ENCODE measurements at places on chromosomes 4 and X.

DNA sequence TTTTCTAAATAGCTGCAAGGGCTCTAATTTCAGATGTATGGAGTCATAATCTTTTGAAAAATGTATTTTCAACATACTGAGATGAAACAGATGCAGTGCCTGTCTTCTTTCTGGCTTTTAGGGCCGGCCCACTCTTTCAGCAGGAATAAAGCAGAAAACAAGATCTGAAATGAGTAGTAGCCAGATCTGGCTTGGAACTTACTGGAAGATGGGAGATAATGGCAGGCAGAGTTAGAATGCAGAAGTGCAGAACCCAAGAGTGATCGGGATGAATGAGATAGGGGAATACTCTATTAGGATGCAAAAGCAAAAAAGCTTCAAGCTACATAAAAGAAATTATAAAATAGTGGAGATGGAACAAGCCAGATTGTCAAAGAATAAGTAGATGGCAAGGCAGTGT, 1.4 kb upstream of the FAM120C start:
- DNase-seq, result no peak

- DNase-seq, result no peak
These were observed 7.1 kb downstream of the SLC49A3 start for GRCh38 chr4:681736-682451.

DNA sequence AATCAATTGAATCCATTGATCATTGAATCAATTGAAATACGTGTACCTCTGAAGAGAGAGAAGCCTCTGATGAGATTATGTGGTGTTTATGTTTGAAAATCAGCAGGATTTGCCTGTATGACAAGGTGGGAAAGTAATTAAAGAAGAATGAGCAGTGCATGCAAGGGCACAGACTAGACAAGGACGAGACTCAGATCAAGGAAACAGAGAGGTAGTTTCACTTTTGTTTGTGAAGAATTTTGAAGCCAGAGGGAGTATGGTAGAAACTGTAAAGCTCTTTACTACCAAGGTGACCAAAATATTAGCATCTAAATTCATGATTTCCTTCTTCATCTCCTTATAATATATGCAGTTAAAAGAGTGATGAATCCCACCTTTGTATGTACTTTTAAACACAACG, 1830.0 kb upstream of the IGFBP7 start:
- no peak for DNase-seq

DNA sequence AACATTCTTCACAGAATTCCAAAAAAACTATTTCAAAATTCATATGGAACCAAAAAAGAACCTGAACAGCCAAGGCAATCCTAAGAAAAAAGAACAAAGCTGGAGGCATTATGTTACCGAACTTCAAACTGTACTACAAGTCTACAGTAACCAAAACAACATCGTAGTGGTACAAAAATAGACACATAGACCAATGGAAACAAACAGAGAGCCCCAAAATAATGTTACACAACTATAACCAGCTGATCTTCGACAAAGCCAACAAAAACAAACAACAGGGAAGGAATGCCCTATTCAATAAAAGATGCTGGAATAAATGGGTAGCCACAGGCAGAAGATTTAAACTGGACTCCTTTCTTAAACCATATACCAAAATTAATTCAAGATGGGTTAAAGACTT, 1189.6 kb downstream of the PCDH18 start:
- DNase-seq, result no peak

DNA sequence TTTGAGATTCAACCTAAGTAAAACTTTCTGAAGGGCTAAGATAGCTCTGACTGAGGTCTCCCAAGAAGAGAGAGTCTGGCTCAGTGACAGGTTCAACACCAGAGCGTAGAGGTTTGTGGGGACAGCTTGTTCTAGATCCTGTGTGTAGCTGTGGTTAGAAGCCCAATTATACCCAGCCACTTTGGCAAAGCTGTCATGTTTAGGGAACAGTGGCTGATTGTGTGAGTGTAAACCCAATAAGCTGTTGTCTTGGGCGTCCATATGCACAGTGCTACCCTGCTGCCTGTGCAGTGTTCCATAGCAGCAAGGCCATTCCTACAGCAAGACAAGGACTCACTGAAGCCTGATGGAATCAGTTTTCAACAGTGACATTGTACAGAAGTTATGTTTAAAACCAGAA, 11.2 kb upstream of the SCRG1 start:
- no peak for DNase-seq

DNA sequence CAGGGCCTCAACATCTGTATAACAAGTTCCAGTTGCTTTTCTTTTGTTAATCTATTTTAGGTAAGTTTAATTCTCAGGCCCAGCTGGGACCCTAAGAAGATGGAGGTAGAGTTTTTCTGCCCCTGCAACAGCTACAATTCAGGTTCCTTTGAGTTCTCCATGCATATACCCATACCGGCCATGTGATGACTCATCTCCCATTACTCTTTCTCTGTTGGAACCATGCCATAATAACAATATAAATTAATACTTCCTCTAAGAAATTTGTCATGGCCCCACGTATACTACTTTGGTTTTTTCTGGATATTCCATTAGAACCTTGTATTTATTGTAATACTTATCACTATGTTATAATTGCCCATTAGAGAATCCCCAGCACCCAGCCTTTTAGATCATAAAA, 1.3 kb upstream of the INTU start:
- DNase-seq, result no peak

GRCh38 chrX:150887906-150888465, 10.5 kb downstream of the CD99L2 start:
- DNase-seq, result no peak

DNA sequence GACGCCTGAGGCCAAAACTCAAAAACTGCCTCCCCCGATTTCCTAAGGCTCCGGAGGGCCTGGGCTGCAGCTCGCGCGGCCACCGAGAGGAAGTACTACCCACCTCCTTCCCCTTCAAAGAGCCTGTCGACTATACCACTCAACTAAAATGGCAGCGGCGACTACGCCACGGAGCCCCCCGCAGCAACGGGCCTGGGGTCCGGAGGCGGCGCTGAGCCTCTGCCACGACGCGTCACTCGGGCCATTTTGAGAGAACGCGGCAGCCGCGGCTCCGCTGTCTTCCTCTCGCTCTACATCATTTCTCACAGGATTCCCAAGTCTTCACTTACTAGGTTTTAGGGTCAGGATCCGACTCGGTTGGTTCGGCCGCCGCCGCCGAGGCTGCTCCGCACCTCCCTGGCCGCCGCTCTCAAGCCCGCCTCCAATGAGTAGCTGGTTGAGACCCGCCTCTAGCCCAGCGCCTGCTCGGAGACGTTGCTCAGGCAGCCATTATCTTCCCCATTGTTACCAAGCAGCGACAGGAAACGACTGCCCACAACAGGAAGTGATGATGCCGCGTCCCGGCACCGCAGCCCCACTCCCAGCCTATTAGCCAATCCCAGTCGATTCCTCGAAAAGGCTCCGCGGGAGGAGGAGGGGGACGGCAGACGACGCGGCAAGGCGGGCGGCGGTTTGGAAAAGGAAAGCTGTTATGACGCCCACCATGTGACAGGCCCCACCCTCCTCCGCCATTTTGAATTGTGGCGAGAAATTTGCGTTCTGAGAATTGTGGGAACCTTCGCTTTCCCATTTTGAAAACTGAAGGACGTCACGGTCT, at the start of gene RLIM:
RLIM (minus strand) TSS at position 532 of the 817 bp plus-strand sequence. CDS start 18,647 bp downstream, outside the sequence.
- peak; percentile 78 for DNase-seq

GRCh38 chrX:76428243-76429130, 977 bp downstream of the MAGEE1 start:
- no peak for DNase-seq

- DNase-seq, result no peak
These were observed 123.3 kb downstream of the MBNL3 start for GRCh38 chrX:132365490-132365889.

DNA sequence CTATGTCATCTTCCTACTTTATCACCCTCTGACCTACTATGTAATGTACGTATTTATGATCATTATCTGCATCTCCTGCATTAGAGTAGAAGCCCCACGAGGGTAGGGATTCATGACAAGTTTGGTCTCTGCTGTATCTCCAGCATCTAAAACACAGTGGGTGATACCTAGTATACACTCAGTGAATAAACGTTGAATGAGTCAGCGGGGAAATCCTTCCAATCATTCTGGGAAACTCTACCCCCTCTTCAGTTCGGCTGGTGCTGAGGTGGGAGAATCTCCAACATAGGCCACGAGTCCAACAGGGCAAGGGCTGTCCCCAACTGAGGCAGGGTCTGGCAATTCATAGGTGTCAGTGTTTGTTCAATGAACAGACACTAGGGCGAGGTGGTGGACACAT, 74.4 kb upstream of the EFNB1 start:
- DNase-seq, result no peak

DNA sequence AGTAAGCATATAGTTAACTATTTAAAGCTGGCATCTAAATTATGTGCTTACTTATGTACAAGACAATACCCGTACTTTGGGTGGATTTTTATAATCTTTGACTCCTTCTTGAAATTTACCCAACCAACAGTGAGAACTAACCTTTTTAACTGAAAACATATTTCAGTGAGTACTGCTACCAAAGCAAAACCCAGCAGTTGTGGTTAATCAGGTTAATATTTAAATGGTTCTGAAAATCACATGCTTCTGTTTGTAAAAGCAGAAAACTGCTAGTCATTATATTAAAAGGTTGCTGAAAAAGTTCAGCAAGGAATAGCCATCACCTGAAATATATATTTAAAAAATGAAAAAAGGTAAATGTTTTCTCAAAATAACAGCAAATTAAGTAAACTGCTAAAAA, 20.0 kb downstream of the UBE2D3 start:
- no peak for DNase-seq

DNA sequence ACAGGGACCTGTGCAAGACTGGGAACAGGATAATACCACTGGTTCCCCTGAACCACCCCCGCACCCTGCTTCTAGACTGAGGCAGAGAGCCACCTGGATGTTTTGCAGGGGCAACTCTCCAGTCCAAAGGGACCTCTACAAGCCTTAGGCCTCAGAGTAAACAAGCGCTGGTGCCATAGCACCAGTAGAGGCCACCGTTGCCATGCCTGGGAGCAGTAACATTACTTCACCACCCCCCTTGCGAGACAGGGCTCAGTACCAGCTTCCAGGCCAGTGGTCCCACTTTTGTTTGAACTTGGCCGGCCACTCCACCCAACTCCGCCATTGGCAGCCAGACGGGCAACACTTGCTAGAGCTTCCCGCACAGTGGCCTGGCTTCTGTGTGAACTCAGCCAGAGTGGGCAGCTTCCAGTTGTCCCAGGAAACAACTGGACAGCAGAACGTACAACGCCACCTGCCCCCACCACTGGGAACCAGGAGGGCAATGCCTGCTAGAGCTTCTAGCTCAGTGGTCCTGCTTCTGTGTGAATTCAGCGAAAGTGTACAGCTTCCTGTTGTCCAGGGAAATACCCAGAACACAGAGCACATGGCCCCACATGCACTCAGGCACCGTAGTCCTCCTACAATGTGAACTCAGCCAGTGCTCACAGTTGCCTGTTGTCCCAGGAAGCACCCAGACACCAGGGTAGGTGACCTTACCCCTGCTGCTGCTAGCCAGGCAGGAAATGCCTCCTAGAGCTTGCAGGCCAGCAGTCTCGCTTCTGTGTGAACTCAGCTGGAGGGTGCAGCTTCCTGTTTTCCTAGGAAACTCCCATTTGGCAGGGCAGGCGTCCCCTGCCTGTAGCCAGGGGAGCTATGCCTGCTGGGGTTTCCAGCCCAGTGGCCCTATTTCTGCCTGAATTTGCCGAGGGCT, 39.9 kb upstream of the PCDH19 start:
- DNase-seq, result no peak

GRCh38 chrX:153379971-153380581, 21.1 kb downstream of the PNMA6E start:
- DNase-seq, result no peak

DNA sequence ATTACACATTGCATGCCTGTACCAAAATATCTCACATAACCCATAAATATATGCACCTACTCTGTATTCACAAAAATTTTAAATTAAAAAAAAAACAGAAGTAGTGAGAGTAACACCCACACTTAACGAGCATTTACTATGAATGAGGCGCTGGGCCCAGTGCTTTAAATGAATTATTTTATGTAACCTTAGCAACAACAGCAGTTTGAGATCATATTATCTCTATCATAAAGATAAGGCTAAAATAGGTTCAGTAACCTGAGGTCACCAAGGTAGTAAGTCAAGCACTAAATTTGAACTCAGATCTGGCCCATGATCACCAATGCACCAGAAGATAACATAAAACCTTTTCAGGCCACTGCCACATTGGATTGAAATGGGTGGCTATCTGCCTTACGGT, 5.3 kb upstream of the PROM1 start:
- no peak for DNase-seq

DNA sequence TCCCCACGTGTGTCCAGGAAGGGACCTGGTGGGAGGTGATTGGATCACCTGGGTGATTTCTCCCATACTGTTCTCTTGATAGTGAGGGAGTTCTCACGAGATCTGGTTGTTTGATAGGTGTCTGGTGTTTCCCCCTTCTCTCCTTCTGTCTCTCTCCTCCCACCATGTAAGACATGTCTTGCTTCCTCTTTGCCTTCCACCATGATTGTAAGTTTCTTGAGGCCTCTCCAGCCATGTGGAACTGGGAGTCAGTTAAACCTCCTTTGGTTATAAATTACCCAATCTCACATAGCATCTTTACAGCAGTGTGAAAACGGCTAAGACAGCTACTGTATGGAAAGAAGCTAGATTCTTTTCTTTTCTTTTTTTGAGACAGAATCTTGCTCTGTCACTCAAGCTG, 21.6 kb upstream of the FGG start:
- no peak for DNase-seq

DNA sequence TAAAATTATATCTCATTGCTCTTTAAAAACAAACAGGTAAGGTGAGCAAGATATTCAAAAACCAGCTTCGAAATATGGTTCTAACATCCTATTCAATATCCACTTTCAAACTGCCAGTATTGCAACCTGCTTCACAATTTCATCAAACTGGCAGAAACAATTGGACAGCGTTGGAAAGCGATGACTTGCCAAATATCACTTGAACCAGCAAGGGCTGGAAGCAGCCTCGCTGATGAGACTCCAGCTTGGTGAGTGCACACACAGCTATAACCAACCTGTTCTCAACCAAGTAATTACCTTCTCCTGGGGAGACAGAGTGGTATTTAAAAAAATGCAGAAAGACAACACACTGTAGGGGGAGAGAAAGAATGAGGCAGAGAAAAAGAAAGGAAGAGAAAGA, 155.8 kb upstream of the RAI2 start:
- no peak for DNase-seq

DNA sequence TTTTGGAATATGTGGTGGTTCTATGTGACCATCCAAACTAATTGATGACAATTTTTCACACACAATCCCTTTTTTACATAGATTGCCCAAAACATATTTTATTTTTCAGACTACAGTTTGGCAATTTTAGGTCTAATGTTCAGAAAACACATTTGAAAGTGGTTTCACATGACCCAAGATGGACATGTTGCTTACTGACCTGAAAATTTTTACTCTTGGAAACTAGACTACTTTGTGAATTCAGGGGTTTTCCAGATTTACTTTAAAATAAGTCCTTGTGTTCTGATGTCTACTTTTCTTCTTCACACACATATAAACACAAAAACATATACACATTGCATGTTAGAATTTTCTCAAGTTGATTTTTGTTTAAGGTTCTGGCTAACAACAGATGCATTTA, 79.5 kb downstream of the HMGB2 start:
- DNase-seq, result no peak
